ENCODE measurements at places on chromosomes 12 and 14. TPM values are rescaled to one million over a fixed set of nuclear protein-coding genes. Genes with fewer than 3 reads are reported as not detected.

DNA sequence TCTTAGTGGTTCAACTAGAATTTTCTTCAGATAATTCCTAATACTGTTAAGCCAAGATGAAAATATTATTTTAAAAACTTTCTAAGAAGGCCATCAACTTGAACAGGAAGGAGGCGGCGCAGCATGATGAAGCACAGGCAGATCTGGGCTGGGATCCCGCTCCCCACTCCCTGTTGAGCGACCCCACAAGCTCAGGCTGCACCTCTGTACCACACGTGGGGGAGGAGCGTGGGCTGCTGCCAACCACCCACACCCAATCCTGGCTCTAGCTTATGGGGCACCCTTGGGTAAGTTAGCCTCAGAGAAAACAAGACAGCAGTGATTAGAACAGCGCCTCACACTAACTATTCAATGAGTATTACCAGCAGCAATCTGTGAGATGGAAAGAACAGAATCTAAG, 6.0 kb downstream of the MTERF2 start:
- no peak for DNase-seq

- peak; percentile 32 for DNase-seq
These were observed 103.5 kb downstream of the FGD4 start for GRCh38 chr12:32502693-32503502.

- DNase-seq = no peak
These were observed 23.5 kb downstream of the ATG14 start for GRCh38 chr14:55388160-55388559.

DNA sequence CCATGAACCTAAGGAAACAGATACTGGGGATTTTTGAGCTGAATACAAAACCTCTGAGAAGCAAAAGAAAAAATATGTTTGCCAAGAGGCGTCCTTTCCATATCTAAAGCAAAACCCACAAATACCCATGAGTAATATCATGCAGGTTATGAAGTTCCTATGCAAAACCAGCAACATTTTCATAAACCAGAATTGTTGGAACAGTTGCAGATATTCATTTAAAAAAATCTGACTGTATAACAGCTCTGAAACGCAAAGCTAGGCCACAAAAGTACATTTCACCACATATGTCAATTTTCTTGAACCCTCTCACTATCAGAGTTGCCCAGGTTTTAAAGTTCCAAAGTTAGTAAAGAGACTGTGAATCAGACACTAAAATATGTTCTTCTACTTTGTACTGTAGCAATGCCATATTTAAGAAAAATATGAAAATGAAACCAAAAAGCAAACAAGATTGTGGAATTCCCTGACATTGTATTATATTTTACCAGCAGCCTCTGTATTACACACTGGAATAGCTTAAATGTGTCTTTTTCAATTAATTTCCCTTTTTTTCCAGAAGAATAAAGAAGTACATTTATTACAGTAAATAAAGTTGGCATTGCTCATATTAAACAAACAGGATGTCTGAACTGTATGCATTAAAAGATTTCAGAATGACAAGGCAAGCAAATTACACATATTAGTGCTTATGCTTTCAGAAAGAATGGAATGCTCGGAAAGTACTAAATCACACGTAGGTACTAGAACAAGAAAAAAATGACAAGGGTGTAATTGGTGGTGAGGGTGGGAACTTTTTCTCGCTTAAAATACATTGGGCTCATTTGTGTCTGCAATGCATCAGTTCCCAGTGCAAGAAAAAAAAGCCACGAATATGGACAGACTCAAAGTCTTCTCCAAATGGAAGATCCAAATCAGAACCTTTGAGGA, 33.6 kb upstream of the HIF1A start:
- DNase-seq = peak; percentile 4

- DNase-seq = no peak
These were observed 581 bp downstream of the PITPNM2 start for GRCh38 chr12:123150275-123150743.

GRCh38 chr12:82359115-82359478, 768 bp downstream of the METTL25 start:
- peak; percentile 13 for DNase-seq

The AHNAK2 gene
- total RNA-seq = 17.1 TPM

The FOXM1 gene
- 5.1 TPM for total RNA-seq

The TROAP gene
- total RNA-seq = 9.6 TPM

The LBHD2 gene
- not detected for total RNA-seq

The RIC8B gene
- total RNA-seq = 8.2 TPM
